ENCODE measurements at places on chromosomes 5 and 9. TPM values are rescaled to one million over a fixed set of nuclear protein-coding genes. Genes with fewer than 3 reads are reported as not detected.

DAB2IP gene
- 6.2 TPM for total RNA-seq

ANKRD18B gene
- total RNA-seq = 0.42 TPM

INSL6 gene
- not detected for total RNA-seq

DNM1 gene
- 14.0 TPM for total RNA-seq

SYNPO gene
- 5.6 TPM for total RNA-seq

SEMA6A gene
- not detected for total RNA-seq

SCGB3A2 gene
- not detected for total RNA-seq

CORO2A gene
- total RNA-seq = 3.6 TPM

STKLD1 gene
- not detected for total RNA-seq

ERP44 gene
- 42.4 TPM for total RNA-seq

IFNK gene
- not detected for total RNA-seq

WNK2 gene
- 0.02 TPM for total RNA-seq

GRCh38 chr5:1314564-1314982, 19.7 kb upstream of the TERT start:
- DNase-seq = no peak

GRCh38 chr5:56693220-56693579, 122.1 kb upstream of the MAP3K1 start:
- no peak for DNase-seq

DNA sequence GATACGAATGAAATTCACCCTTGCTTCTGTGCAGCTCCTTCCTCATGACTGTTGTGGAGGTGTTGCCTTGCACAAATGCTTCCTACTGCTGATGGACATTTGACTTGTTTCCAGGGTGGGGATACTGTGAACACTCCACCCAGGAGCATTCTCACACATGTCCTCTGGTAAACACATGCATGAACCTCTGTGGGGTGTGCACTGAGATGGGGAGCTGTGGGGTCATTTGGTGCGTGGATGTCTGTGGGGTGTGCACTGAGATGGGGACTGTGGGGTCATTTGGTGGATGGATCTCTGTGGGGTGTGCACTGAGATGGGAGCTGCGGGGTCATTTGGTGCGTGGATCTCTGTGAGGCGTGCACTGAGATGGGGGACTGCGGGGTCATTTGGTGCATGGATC, 72.9 kb upstream of the IRX4 start:
- no peak for DNase-seq

- DNase-seq = no peak
Measured at GRCh38 chr9:137160716-137161557, 8.9 kb downstream of the LRRC26 start.

DNA sequence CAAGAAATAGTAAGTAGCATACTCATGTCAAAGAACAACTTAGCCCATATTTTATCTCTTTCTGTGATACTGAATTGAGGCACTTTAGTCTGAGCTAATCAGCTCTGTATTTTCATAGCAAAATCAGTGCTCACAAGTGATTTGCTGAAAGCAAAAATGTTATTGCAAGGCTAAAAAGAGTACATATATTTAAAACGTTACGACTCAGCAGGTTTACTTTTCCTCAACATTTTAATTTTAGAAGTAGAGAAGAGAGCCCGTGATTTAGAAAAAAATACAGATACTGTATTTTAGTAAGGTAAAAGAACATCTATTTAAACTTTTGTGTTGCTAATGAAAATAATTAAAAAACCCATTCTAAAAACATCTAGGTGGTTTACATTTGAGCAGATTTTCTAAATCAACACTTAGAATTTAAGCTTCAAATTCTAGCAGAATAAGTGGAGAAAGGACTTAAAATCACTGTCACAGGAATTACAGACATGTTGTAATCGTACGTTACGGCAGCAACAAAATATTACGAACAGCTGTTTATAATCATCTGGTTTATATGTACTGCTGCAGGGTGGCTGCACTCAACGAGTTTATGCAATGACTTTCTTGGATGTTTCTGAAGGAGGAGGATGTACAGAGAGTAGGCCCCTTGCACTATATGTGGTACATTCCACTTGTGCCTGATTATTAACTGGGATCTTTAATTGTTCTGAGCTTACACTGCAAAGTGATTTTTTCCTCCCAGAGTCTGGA, 20.1 kb downstream of the SREK1 start:
- DNase-seq = no peak

GRCh38 chr5:3789519-3790193, 194.0 kb downstream of the IRX1 start:
- no peak for DNase-seq

GRCh38 chr9:107755246-107755645, 265.7 kb upstream of the KLF4 start:
- peak; percentile 98 for DNase-seq

- DNase-seq = no peak
Measured at GRCh38 chr9:26745111-26745510, 147.5 kb downstream of the CAAP1 start.

DNA sequence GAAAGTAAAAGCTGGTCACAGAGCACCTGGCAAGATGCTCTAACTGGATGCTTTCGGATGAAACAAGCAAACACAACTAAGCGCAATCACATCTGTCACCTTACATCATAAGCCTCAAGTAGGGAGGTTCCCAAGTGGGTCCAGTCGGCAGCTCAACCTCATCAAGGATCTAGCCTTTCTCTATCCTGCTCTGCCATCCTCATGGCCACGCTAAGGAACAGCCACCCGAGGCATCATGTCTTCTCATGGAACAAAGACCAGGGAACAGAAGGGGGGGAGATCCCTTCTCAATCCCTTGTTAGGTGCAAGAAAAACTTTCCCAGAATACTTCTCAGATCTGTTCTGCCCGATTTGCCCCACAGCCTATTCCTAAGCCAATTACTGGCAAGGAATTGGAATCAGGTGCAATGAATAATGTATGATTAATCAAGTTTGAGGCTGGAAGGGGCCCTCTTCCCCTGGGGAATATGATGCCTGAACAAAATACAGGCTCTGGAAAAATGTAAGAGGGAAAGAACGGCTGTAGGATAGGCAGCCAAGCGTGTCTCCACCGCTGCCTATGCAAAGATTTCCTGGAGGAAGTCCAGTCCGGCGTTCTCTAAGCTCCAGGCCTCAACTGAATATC, 1.3 kb upstream of the HABP4 start:
- DNase-seq = no peak

DNA sequence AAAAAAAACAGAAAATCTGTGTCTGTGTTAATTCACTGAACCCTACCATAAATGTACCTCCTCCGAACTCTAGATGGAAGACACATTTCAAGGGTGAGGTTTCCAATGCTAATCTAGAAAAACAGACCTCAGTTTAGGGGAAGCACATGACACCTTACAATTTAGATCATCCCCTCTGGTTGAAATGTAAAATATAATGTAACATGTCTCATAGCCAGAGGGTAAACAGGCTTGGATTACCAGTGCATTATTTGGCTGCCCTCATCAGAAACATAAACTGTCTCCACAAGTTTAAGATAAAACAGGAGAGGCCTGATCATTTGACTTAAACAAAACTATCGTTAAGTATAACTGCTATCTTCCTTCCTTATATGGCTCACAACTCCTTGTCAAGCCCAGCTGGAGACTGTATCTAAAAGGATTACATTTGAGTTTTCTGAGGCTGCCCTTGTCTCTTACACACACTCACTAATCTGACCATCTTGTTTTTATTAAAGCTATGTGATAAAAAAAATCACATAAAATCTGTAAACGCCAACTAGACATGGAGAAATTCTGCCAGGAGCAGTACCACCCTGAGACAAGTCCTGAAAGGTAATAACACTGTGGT, 105.7 kb downstream of the LURAP1L start:
- no peak for DNase-seq

DNA sequence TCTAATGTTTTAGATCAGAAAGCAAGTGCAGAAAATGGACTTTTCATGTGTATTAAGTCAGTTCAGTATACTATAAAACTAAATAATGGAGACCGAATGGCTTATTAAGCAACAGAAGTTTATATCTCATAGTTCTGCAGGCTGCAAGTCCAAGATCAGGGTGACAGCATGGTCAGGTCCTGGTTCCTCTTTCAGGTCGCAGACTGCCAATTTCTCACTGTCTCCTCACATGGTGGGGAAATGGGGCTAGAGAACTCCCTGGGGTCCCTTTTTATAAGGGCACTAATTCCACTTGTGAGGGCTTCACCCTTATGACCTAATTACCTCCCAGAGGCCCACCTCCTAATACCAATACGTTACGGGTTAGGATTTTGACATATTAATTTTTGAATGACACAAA, 48.7 kb downstream of the RICTOR start:
- no peak for DNase-seq
